ENCODE measurements at places on chromosomes 2 and 18.

- no peak for DNase-seq
Measured at GRCh38 chr2:23651187-23652080, 266.5 kb downstream of the KLHL29 start.

DNA sequence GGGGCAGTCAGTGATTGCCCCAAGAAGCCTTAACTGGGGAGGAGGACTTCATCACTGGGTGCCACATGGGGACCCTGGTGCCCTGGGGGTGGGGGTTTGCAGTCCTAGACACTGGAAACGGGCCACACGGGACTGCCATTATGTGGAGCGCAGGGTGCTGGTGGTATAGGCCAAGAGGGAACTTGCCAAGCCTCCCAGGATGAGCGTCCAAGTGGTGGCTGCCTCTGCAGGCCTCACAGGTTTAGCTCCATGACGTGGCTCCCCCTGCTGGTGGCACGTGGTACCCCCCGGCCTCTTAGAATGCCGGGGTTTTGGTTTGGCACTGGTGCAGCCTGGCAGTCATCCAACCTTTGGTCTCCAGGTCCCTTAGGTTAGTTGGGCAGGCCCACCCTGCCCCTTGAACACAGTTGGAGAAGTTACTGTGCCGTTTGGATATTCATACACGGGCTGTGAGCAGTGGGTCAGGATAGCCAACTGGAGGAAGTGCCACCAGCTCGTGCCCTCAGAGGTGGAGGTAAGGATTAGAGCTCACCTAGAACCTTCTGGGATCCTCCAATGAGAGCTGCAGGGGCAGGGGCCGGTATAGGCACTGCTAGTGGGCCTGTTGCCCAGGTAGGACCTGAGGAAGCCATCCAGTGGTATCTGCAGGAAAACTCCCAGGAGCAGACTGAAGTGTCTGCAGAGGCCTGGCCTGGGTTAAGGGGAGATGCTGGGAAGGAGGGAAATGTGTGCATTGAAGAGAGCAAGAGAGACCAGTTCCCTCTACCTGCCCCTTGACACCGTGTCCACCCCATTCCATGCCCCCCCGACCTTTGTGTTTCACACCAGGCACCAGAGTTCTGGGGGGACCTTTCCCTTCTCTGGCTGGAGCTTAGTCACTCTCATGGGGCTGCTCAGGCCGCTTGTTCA, 5.7 kb downstream of the PTMA start:
- DNase-seq: peak; percentile 48

- DNase-seq: no peak
Measured at GRCh38 chr18:55544014-55544413, 44.0 kb downstream of the TCF4 start.

GRCh38 chr2:179344280-179344964, 79.8 kb upstream of the SESTD1 start:
- no peak for DNase-seq

DNA sequence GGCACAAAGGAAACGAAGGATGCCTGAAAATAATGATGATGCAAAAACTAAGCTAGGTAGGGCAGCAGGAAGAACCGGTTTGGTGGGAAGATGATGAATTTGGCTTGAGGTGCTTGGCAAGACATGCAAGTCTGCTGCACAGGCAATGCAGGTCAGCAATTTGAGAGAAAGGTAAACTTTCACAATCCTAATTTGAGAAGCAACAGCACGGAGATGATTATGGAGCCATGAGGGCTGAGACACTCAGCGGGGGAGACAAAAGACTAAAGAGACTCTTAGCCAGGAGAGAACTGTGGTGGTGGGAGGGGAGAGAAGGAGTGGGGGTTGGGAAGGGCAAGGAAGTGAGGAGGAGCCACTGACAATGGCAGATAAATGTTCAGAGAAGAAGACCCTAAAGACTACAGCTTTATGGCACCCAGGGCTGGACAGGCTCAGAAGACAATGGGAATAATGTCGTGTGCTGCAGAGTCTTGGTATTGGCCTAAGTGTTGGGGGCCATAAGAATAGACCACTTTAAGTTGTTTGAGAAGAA, 19.4 kb upstream of the RNF149 start:
- DNase-seq: no peak

Data from amniotic stem cell (primary cell).